ENCODE measurements at places on chromosomes 5 and 9. TPM values are rescaled to one million over a fixed set of nuclear protein-coding genes. Genes with fewer than 3 reads are reported as not detected.

Gene PDCD1LG2
- 0.78 TPM for total RNA-seq

Gene LVRN
- total RNA-seq = 4.7 TPM

Gene SLCO6A1
- not detected for total RNA-seq

Gene ZNF658
- 6.5 TPM for total RNA-seq

Gene C9orf153
- 0.67 TPM for total RNA-seq

Gene IL3
- not detected for total RNA-seq

Gene CNTNAP3
- 10.6 TPM for total RNA-seq

Gene ENTPD2
- not detected for total RNA-seq

Gene PRR7
- total RNA-seq = 4.7 TPM

Gene WDR38
- 1.5 TPM for total RNA-seq

DNA sequence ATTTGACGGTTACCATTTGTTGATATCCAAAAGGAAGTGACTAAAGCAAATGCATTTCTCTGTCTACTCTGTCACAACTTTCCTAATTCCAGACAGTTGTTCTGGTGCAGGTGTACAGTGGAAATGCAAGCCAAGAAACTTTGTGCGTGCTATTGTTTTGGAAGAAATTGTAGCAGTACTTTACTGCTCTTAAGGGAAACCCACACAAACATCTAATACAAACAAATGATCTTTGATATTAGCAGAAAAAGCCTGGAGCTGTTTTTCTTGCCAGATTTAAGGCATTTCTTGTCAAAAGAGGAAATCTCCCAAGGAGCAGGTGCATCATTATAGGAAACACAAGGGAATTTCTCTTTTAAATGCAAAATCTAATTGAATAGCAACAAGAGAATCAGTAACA lies 2.0 kb downstream of the SNCAIP start:
- peaks cover 11% of the 10 kb centered on the region for H3K4me1 ChIP-seq
- no peaks in the 10 kb centered on the region for H3K36me3 ChIP-seq
- no peaks in the 10 kb centered on the region for H3K27me3 ChIP-seq
- no peak for DNase-seq
- no peak overlapping the region for H3K4me3 ChIP-seq

- H3K27me3 ChIP-seq = no peaks in the 10 kb centered on the region
- H3K27ac ChIP-seq = no peak overlapping the region
Observed at GRCh38 chr5:91495699-91496098, 112.6 kb upstream of the ARRDC3 start.

GRCh38 chr9:20478786-20479185 lies 143.5 kb downstream of the MLLT3 start:
- H3K4me1 ChIP-seq = peaks cover 37% of the 10 kb centered on the region
- H3K27me3 ChIP-seq = no peaks in the 10 kb centered on the region
- H3K27ac ChIP-seq = no peak overlapping the region
- no peak overlapping the region for H3K4me3 ChIP-seq

GRCh38 chr5:43138512-43138893 lies 17.8 kb downstream of the ZNF131 start:
- no peaks in the 10 kb centered on the region for H3K4me1 ChIP-seq
- H3K27ac ChIP-seq = no peak overlapping the region
- DNase-seq = no peak
- peaks cover 7% of the 10 kb centered on the region for H3K36me3 ChIP-seq
- no peak overlapping the region for H3K4me3 ChIP-seq

DNA sequence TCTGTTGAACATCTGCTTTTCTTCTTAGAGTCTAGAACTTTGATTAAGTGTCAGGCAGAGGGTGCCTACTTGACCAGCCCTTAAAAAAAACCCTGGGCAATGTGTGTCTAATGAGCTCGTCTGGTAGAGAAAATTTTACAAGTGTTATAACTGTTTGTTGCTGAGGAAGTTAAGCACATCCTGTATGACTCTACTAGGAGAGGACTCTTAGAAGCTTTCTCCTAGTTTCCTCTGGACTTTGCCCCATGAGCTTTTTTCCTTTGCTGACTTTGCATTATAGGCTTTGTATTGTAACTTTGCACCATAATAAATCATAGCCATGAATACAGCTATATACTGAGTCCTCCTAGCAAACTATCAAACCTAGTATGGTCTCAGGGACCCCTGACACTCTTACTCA lies 39.4 kb downstream of the GNG10 start:
- H3K4me3 ChIP-seq = no peak overlapping the region
- H3K4me1 ChIP-seq = no peaks in the 10 kb centered on the region
- H3K36me3 ChIP-seq = no peaks in the 10 kb centered on the region

GRCh38 chr5:167570431-167570830 lies 721.0 kb upstream of the WWC1 start:
- H3K27me3 ChIP-seq = no peaks in the 10 kb centered on the region
- peaks cover 4% of the 10 kb centered on the region for H3K4me1 ChIP-seq
- no peak for DNase-seq
- H3K36me3 ChIP-seq = no peaks in the 10 kb centered on the region

GRCh38 chr5:14171046-14171445 lies 27.9 kb downstream of the TRIO start:
- H3K36me3 ChIP-seq = no peaks in the 10 kb centered on the region
- no peak for DNase-seq
- H3K27me3 ChIP-seq = no peaks in the 10 kb centered on the region
- no peak overlapping the region for H3K27ac ChIP-seq
- peaks cover 18% of the 10 kb centered on the region for H3K4me1 ChIP-seq
- H3K4me3 ChIP-seq = no peak overlapping the region

GRCh38 chr9:78525986-78526560 lies 229.1 kb downstream of the PSAT1 start:
- no peaks in the 10 kb centered on the region for H3K27me3 ChIP-seq
- no peaks in the 10 kb centered on the region for H3K36me3 ChIP-seq
- no peak overlapping the region for H3K27ac ChIP-seq

GRCh38 chr5:36772276-36773140 lies 104.1 kb upstream of the NIPBL start:
- no peak for DNase-seq
- no peaks in the 10 kb centered on the region for H3K4me1 ChIP-seq
- no peaks in the 10 kb centered on the region for H3K36me3 ChIP-seq
- H3K4me3 ChIP-seq = no peak overlapping the region
- no peaks in the 10 kb centered on the region for H3K27me3 ChIP-seq

- no peaks in the 10 kb centered on the region for H3K27me3 ChIP-seq
- DNase-seq = peak; percentile 24
- H3K36me3 ChIP-seq = no peaks in the 10 kb centered on the region
Observed at GRCh38 chr5:152542741-152543140, 137.7 kb upstream of the NMUR2 start.

DNA sequence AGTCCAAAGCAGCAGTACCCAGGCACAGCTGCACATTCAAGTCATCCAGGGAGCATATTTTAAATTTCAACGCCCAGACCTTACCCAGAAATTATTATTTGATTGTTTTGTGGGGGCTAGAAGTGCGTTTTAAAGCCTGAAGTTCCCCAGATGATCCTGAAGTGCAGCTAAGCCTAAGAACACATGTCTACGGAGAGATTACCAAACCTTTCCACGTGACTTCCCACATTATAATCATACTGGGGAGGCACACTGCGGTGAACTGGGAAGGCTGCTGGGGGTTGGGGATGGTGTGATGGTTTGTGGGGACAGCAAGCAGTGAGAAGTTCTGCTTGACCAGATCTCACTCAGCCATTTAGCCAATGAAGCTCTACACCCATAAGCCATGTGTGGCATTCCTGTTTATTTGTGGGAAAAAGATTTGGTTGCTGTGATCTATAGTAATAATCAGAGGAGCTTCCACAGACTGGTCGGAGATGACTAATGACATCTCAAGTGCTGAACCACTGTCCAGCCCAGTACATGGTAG lies 93.4 kb upstream of the CDH6 start:
- no peak overlapping the region for H3K27ac ChIP-seq
- no peaks in the 10 kb centered on the region for H3K4me1 ChIP-seq
- DNase-seq = no peak
- H3K36me3 ChIP-seq = no peaks in the 10 kb centered on the region

GRCh38 chr9:33860200-33860871 lies 43.4 kb downstream of the UBE2R2 start:
- H3K4me3 ChIP-seq = no peak overlapping the region
- DNase-seq = no peak
- H3K27ac ChIP-seq = no peak overlapping the region
- H3K27me3 ChIP-seq = no peaks in the 10 kb centered on the region

DNA sequence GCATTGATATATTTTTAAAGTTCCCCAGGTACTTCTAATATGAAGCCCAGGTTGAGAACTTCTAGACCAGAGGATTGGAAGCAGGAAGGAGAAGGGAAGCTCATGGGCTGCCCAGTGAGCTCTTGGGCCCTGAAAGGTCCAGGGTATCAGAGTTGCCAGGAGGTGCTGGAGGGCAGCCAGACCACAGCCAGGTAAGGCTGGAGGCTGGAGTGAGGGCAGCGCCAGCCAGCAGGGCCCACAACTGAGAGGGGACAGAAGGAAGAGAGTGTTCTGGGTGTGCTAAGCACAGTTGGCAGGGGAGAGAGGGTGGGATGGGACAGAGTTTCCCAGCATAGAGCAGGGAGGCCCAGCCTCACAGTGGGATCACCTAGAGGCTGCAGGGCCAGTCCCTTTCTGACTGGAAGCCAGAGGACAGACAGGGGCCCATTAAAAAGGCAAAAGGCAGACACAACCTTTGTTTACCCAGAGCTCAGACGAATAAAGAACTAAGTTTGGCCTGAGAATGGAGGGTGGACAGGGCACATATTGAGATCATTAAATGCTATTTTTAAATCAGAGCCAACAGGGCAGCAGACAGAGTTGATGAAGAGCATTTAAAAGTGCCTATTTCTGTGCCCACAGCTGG lies 94.9 kb downstream of the PDE8B start:
- no peaks in the 10 kb centered on the region for H3K27me3 ChIP-seq
- H3K27ac ChIP-seq = peak overlapping the region; percentile 63
- peaks cover 72% of the 10 kb centered on the region for H3K4me1 ChIP-seq

DNA sequence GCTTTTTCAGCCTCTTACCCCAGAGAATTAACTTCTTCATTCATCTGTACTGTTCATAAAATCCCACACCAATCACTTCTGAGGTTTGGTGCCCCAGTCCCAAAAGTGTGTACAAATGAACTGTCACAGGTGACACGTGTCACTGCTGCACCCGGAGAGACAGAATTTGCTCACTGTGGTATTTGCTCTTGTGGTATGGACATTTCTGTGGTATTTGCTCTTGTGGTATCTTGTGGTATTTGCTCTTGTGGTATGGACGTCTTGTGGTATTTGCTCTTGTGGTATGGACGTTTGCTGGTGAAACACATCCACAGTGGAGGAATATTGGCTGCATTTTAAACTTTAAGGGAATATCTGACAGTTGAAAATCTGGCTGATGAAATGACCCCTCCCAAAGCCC lies 214.9 kb upstream of the DAP start:
- DNase-seq = no peak
- H3K27me3 ChIP-seq = no peaks in the 10 kb centered on the region
- no peaks in the 10 kb centered on the region for H3K4me1 ChIP-seq
- no peaks in the 10 kb centered on the region for H3K36me3 ChIP-seq

GRCh38 chr5:40999966-41000365 lies 71.2 kb downstream of the MROH2B start:
- no peaks in the 10 kb centered on the region for H3K4me1 ChIP-seq
- H3K27me3 ChIP-seq = no peaks in the 10 kb centered on the region
- H3K36me3 ChIP-seq = no peaks in the 10 kb centered on the region

- no peaks in the 10 kb centered on the region for H3K36me3 ChIP-seq
- no peaks in the 10 kb centered on the region for H3K27me3 ChIP-seq
- no peak overlapping the region for H3K27ac ChIP-seq
- H3K4me1 ChIP-seq = peaks cover 2% of the 10 kb centered on the region
- DNase-seq = no peak
- H3K4me3 ChIP-seq = no peak overlapping the region
Observed at GRCh38 chr9:37910271-37910670, 6.3 kb upstream of the SLC25A51 start.

GRCh38 chr5:53350368-53350767 lies 130.1 kb upstream of the FST start:
- no peaks in the 10 kb centered on the region for H3K36me3 ChIP-seq
- H3K27ac ChIP-seq = no peak overlapping the region
- DNase-seq = no peak
- no peaks in the 10 kb centered on the region for H3K27me3 ChIP-seq
- no peak overlapping the region for H3K4me3 ChIP-seq

DNA sequence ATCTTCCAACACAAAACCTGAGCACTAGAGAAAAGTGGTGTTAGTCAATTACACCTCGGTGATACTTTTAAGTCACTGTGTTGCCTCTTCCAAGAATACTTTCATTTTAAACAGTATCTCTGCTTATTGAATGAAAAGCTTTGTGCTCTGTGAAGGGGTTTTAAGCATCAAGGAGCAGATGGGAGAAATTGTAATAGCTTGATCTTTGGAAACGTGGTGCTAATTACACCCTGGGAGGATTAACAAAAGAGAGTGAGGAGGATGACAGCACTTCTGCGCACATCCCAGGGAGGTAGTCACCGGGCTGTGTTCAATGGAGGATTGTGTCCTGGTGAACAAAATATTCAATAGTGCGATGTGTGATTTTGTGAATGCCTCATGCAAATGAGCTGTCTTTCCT lies 477.4 kb upstream of the ADAMTS16 start:
- H3K4me3 ChIP-seq = no peak overlapping the region
- no peak overlapping the region for H3K27ac ChIP-seq
- no peaks in the 10 kb centered on the region for H3K4me1 ChIP-seq
- H3K27me3 ChIP-seq = no peaks in the 10 kb centered on the region

DNA sequence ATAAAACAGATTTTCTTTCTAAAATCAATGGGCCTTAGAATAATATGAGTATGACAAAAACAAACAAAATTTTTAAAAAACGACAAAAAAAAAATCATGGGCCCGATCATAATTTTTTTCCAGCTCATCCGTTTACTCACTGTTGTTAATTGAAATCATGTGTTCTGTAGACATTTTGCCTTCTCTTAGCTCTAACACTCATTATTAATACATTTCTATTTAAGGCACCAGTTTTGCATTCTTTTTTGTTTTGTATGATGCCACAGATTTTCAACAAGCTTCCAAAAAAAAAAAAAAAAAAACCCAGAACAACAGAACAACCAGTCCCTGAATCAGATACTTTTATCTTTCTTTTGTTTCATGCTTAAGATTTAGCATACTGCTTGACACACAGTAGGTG lies 86.4 kb downstream of the PRLR start:
- no peak overlapping the region for H3K27ac ChIP-seq
- no peaks in the 10 kb centered on the region for H3K27me3 ChIP-seq

DNA sequence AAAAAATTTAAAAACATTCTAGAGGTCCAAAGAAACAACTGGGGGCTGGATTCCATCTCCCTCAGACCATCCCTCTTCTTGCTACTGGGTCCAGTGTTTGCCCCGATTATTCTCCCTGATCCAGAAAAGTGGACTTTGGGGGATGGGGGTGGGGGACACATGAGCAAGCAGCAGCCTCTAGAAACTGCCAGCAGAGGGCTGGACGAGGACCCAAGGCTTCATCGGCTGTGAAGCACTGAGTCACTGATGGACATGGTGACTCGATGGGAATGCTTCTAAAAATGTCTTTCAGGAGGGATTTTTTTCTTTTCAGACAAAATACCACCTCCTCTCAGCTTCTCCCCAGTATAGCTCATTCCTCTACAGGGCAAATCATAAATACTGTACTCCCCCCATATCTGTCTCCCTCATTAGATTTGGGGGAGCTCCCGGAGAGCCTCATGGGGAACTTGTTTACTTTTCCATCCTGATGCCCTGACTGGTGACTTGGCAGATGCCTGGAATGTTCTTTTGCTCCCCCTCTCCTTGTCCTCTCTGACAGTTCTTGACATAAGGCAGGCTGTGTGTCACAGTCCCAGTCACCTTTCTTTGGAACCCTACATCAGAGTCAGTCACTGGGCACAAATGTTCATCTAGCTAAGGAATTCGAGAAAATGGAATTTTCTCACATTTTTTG lies 67.2 kb upstream of the STC2 start:
- H3K36me3 ChIP-seq = no peaks in the 10 kb centered on the region
- H3K4me1 ChIP-seq = no peaks in the 10 kb centered on the region
- H3K27me3 ChIP-seq = no peaks in the 10 kb centered on the region
- no peak overlapping the region for H3K27ac ChIP-seq

All from thyroid gland (tissue), 4 donors.